ENCODE measurements at places on chromosomes 2 and 18. TPM values are rescaled to one million over a fixed set of nuclear protein-coding genes. Genes with fewer than 3 reads are reported as not detected.
A peak's percentile ranks its signal among the peaks of the same experiment; 100 is the strongest.

DNA sequence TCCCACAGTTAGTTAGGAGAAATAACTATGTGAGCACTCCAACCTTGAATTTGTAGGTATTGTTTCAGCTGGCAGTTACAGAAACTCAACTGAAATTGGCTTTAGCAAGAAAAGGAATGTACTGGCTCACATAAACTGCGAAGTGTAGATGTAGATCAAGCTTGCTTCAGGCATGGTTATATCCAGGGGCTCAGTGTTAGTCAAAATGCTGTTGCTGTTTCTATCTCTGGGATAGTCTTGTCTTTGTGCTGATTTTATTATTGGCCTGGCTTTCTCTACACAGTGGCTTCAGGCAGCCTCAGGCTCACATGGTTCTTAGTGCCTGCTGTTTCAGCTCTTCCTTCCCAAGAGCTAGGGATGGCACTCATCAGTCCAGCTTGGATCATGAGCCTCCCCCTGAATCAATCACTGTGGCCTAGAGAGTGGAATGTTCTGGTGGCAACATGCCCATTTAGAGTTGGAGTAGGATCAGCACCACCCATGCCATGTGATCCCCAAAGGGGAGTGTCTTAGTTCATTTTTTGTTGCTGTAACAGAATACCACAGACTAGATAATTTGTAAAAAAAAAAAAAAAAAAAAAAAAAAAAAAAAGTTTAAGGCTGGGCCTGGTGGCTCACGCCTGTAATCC is 69.1 kb upstream of the FOXI3 start:
- DNase-seq, result peak; percentile 59

GRCh38 chr2:81739966-81740365 is 1435.4 kb upstream of the LRRTM1 start:
- DNase-seq, result peak; percentile 33

DNA sequence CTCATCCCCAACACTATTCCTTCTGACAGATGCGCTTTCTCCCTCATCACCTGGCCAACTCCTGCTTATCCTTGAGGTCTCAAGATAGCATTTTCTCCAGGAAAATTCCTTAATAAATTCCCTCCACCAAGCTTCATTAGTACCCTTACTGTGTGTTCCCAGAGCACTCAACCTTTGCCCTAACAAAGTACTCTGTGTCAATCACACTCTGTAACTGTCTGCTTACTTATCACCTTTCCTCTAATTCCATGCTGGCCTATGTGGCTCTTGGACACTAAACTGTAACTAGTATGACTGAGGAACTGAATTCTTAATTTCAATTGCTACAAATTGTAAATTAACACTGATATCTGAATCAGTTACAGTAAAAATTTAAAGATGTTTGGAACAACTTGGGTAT is 17.9 kb upstream of the NEUROD1 start:
- DNase-seq, result no peak

- DNase-seq, result no peak
Observed at GRCh38 chr2:45789961-45790723, 138.7 kb downstream of the PRKCE start.

DNA sequence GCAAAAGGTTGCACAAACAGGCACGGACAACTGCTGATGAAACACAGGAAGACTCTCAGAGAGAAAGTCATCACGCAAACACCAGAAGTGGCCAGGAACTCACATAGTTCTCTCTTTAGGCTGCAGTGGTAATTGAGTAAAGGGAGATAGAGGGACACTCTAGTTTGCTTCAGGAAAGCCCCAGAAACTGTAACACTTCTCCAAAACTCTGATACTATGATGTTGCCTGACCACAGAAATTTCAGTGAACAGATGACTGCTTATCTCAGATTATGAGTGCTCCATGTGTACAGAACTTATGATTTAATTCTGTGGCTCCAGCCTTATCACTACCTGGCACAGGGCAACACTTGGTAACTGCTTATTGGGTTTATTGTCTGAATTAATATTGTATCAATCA is 311.5 kb upstream of the GYPC start:
- DNase-seq, result no peak

- no peak for DNase-seq
Observed at GRCh38 chr2:123976054-123976648, 48.9 kb upstream of the CNTNAP5 start.

DNA sequence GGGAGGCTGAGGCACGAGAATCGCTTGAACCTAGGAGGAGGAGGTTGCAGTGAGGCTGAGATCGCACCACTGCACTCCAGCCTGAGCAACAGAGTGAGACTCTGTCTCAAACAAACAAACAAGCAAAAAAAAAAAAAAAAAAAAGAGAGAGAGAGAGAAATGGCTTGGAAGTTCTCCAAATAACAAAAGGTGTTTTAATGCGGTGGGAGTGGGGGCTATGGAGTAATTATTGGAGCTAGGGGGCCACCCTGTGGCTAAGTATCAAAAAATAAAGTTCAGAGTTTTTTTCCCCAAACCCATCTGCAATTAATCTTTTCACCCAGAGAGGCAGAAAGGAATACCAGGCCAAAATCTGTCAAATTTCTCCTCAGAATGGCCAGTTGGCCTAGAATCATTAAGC is 23.0 kb upstream of the CEP68 start:
- DNase-seq, result peak; percentile 22

- DNase-seq, result no peak
Observed at GRCh38 chr2:42998721-42999120, 206.3 kb upstream of the HAAO start.

INHA gene
- total RNA-seq, result 2.2 TPM

CHRNA1 gene
- not detected for total RNA-seq

DNA sequence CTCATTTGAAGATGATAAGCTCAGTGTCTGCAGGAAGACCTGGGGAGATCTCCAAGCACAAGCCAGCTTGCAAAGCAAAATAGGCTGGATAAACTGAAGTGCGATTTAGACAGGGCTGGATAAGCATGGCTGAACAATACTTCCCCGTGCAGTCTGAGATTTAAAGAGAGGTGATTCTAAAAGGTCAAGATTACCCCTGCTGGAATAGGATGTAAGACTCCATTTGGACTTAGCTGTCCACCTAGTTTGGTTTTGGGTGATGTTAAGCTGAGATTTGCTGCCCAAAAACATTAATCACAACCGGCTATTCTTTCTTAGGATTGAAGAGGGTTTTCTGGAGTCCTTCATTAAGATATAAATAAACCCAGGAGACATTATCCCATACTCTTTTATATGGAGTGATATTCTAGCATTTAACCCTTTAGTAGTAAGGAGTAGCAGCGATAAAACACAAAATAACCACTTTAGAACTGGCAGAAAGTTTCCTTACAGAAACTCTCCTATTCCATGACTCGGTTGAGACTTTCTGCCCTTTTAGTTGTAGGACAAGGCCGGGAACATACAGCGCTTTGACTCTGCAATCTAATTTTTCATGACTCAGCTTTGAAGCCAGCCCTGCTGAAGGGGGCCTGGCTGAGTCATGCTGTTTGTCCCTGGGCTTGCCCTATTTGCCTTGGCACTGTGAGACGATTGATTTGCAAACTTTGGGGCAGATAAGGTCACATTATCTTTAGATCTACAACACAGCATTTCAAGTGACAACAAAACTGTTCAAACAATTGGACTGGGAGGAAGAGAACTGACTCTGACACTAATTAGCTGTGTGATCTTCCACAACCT is 238.2 kb downstream of the GCA start:
- DNase-seq, result peak; percentile 6

GRCh38 chr2:151978709-151979108 is 120.1 kb downstream of the CACNB4 start:
- DNase-seq, result no peak

GRCh38 chr2:67476809-67477790 is 80.0 kb downstream of the ETAA1 start:
- DNase-seq, result peak; percentile 56

DNA sequence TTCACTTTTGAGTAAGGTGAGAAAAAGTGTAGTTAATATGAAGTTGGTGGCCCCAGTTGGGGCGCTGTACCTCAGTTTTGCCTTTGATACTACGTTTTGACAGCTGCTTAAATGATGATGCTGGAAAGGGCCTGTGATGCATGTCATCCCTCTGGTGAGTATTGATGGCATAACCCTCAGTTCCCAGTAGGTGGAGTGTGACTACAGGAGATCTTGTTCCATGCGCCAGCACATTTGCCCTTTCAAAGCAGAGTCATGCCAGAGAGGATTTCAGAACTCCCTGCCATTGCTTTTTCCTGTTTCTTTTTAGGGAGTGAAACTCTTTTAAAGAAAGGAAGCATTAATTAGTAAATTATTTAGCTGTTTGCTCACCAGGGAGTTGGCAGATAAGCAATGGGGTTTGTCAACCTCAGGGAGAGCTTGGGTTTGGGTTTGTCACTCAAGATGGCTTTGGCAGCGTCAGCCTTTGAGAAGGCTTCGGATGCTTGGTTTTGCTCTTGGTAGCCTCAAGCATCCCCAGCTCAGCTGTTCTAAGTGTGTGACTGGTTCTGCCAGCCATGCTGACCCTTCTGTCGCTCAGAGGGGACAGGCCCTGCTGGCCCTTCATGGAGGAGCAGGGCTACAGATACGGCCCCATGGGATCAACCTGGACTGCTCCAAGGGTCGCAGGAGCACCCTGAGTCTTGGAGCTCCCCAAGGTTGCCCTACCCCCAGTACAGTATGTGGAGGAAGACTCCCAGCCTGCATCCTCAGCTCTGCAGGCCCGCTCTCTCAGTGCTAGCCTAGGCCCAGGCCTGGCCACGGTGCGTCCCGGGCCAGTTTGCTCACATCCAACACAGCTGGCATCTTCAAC is 29.1 kb downstream of the ARMC9 start:
- DNase-seq, result peak; percentile 78

SLC5A7 gene
- not detected for total RNA-seq

ARHGEF4 gene
- 52.0 TPM for total RNA-seq

- no peak for DNase-seq
Observed at GRCh38 chr2:96952976-96953610, 33.3 kb downstream of the FAM178B start.

All from MCF 10A (cell line).